ENCODE measurements at places on chromosomes 7 and 10.

GRCh38 chr7:15743926-15744480, 57.5 kb upstream of the MEOX2 start:
- DNase-seq, result no peak

GRCh38 chr7:40870108-40870507, 735.3 kb downstream of the SUGCT start:
- DNase-seq, result no peak

GRCh38 chr7:50220273-50220672, 84.2 kb upstream of the IKZF1 start:
- DNase-seq, result no peak

DNA sequence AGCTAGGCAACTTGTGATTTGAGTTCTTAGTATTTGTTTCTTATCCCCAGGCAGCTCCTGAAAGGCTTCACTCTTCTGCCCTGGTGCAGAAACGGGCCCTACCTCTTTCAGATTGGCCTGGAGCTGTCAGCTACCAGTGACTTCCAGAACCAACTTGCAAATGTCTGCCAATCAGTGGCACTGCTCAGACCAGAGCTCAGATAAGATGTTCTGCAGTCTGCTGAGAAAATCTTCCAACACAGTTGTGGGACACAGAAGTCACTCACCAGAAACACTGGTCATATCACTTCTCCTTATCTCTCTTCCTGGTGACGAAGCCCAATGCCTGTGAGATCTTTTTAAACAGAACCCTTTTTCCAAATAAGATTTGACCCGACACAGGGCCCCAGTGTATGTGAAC, 81.9 kb upstream of the DUSP5 start:
- DNase-seq, result no peak

- no peak for DNase-seq
Measured at GRCh38 chr7:55469271-55469681, 103.0 kb downstream of the VOPP1 start.

DNA sequence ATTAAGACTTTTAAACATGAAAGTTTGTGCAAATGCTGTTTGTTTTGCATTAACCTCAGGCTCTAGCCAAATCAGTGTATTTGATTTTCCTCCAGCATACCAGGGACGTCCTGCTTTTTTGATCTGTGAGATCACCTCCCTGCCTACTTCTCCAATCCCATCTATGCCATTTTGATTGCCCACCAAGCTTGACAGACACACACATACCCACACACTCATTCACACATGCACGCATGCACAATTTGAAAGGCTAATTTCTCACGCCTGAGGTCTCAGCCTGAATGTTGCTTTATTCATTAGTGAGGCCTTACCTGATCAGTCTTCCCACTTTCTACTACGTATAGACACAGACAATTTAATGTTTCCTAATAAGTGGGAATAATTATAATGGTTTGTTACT, 53.5 kb downstream of the CDK13 start:
- DNase-seq, result no peak

GRCh38 chr7:135337977-135338550, 104.4 kb downstream of the STRA8 start:
- no peak for DNase-seq

GRCh38 chr7:11346302-11346701, 372.6 kb downstream of the PHF14 start:
- no peak for DNase-seq

DNA sequence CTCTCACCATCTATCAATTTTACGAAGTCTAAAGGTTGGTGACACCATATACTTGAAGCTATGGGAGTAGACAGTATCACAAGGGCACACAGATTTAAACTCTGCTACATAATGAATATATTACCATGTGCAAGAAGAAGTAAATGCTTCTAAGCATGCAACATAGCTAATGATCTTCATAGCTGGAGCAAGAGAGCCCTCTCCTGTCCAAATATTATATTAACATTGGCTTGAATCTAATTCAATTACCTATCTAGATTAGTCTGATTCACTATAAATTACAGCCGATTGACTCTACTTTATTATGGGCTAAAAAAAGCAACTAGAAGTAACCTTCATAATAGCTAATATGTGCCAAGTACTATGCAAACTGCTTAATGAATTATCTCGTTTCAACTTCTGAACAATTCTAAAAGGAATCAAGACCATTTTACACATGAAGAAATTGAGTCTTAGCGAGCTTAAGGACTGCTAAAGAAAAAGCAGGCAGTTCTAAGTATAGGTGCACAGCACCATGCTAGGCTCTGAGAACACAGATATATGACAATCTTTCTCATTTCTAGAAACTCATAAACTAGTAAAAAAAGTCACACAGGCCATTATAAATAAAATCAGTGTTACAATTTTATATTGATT, 21.9 kb downstream of the FRA10AC1 start:
- no peak for DNase-seq

- DNase-seq, result no peak
Measured at GRCh38 chr10:114576132-114576487, 82.0 kb downstream of the ABLIM1 start.

GRCh38 chr10:33412653-33413361, 78.3 kb upstream of the NRP1 start:
- no peak for DNase-seq

Data from stimulated activated CD8-positive, alpha-beta memory T cell treated with anti-CD3 and anti-CD28 coated beads, Interleukin-7, amount 100 ng/mL, for 4 hours (primary cell).